ENCODE measurements at places on chromosomes 11 and 22.

GRCh38 chr22:32103658-32104315 lies 55.3 kb downstream of the C22orf42 start:
- no peak for DNase-seq

DNA sequence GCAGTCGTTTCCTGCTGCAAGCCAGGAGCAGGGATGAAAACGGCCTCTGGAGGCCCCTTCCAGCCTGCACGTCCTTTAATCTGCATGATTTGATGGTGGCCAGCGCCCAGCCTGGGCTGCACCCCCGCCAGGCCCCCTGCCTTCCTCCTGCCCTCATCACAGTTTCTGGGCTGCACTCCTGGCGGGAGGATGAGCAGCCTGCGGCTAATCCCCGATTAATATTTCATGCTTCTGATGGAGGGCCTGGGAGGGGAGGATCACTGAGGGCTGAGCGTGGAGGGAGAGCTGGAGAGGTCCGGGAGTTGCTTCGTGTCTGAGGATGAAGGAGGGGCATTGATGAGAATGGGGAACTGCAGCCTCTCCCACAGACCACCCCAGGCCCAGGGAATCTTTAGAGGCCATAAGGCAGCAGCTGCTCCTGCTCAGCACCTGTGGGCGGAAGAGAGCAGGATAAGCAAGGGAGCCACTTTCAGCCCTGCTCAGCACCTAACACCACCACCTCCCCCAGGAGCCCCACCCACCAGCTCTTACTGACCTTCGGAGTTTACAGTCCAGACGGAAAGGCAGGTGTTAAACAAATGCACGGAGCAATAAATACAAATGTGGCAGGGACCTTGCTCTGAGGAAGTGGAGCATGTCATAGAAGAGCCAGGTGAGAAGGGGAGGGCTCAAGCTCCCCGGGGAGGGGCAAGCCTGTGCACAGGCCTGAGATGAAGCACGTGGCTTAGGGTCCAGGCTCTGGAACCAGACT lies 135.0 kb upstream of the NECTIN1 start:
- DNase-seq: no peak

GRCh38 chr22:19873138-19873959 lies 18.7 kb upstream of the GNB1L start:
- no peak for DNase-seq

- no peak for DNase-seq
Observed at GRCh38 chr11:86099874-86100273, 31.0 kb upstream of the PICALM start.

GRCh38 chr11:35746356-35747153 lies 84.0 kb downstream of the TRIM44 start:
- no peak for DNase-seq
